RWPE2 (cell line): ENCODE measurements at places on chromosomes 7 and 10.

DNA sequence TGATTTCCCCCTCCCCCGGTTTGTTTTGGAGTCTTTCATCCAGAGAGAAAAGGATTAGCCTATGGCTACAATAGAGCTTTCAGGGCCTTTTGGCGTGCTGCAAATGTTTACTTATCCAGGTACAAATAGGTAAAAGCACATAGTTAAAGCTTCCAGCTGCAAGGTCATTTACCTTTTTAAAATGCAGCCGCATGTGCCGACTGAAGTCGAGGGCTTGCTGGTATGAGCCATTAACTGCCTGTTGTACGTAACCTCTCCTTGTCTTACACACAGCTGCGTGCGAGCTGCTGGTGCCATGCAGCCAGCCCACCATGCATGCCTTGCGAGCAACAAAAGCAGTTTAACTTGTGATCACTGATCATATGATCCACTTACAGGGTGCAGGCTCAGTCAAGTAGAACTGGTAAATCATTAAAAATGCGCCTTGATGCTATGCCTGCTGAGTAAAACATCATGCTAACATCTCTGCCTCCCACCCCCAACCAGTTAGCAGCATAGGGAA, 866.4 kb downstream of the LRMDA start:
- no peak for DNase-seq

DNA sequence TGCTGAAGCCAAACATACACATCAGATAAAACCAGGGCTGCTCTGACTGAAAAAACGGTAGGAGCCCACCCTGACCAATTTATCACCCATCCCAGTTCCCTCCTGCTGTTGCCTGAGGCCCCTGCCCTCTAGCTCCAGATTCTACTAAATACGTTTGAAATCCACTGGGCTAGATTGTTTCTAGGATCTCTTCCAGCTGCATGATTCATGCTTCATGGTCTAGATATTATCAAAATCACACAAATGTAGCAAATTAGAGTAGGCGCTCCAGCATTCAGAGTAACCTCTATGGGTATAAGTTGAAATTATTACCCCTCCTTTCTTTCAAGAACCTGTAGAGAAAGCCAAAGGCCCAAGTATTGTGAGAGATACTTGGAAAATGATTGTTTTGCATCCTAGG, 151.2 kb upstream of the FAM13C start:
- no peak for DNase-seq

DNA sequence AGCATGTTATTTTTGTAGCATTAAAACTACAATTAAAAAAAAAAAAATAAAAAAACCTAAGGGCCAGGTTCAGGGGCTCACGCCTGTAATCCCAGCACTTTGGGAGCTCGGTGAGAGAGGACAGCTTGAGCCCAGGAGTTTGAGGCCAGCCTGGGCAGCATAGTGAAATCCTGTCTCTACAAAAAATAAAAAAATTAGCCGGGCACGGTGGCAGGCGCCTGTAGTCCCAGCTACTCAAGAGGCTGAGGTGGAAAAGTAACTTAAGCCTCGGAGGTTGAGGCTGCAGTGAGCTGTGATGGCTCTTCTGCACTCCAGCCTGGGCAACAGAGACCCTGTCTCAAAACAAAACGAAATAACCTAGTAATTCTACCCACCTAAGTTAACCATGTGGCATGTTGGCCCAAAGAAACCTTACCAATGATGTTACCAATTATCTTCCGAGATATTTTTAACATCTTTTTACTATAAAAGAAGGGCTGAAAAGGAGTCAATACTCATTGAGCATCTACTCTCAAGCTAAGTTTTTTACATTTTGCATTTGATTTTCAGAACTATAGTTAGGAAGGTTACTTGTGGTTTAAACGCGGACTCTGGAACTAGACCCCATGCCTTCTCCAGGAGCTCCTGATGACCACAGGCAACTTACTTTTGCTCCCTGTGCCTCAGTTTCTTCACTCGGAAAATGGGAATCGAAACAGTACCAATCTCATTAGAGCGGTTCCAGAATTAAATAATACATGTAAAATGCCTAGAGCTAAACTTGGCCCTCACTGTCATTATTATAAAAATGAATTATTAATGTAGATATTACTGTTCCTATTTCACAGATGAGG, 1.4 kb downstream of the ITGB1 start:
- no peak for DNase-seq

DNA sequence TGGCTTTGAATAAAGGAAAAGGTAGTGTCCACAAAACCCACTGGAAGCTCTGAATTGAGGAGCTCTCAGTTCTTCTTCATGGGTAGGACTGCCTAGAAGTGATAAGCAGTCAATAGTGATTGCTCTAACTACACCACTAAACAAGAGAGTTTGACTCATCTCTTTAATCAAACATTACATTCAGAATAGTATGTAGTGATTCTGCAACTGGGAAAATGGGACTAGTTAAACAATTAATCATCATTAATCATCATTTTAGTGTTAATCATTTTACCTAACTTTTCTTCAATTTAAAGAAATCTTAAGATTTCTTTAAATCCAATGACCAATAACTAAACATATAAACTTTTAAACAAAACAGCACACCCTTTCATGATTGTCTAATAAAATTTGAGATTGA, 484.0 kb upstream of the FZD8 start:
- no peak for DNase-seq

GRCh38 chr7:93165447-93165846, 17.3 kb upstream of the SAMD9L start:
- no peak for DNase-seq

DNA sequence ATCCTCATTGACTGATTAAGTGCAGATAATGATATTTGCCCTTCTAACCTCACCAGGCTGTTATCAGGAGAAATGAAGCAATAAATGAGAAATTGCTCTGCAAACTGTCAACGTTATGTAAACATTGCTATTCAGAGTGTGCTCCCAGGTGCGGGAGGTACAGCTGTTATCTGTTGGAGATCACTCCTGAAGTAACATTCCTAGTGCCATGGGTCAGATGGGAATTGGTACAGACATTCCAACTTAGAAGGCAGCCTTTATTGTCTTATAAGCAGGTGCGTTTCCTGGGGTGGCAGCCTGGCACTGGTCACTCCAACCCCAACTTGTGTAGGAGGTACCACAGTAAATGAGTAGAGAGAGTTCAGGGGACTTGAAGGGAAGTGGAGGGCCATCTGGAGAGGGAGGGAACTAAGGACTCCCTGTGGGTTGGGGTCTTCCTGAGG, 36.8 kb downstream of the HK1 start:
- DNase-seq, result no peak

DNA sequence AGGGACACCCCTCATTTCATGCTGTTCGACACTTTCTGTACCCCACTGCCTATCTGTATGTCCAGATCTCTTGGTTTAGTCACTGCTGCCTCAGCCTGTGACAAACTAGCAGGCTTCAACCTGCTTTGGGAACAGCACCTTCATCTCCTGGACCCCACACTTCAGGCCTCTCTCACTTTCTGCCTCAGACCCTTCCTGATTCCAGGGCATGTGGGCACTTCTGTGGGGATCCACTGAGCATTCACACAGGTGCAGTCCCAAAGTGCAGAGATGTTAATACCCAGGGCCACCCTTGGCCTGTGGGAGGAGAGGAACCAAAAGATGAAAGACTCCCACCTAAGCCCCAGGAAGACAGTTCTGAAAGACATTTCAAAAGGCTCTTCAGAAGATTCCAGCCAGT, 29.4 kb upstream of the C10orf71 start:
- no peak for DNase-seq

- no peak for DNase-seq
Observed at GRCh38 chr10:21352886-21353285, 172.6 kb downstream of the SKIDA1 start.

DNA sequence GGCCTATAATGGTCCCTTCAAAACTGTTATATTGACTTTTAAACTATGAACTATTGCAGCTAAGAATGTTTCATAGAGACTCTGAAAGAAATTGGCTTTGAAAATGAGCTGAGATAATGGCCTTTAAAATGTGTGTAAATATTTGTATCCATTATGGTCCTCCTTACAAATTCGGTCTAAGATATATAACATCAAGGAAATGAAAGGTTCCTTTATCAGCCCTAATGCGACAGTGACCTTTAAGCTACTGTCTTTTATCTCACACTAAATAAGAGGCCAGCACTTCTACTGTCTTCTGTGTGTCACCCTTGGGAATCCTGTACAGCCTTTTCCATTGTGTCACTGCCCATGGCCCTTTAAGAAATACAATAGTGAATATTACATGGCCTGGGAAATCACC, 19.5 kb downstream of the COL28A1 start:
- DNase-seq, result no peak

GRCh38 chr7:91633013-91633441, 247.5 kb downstream of the MTERF1 start:
- DNase-seq, result no peak

DNA sequence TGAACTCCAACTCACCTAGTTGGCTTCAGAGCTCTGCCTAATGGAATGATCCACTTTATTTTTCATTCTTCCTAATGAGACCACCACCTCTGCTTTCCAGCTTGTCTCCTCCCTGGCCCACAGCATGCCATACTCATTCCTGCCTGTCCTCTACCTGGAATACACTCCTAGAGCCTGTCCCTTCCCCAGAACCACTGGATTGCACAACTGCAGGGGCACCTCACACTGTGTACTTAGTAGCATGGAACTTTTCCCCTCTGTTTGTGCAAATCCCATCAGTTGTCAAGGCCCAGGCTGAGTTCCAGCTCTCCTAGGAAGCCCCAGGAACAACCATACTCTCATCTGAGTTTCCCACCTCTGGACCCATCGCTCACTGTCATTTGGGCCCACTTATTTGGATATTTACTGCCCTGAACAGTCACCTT, 15.6 kb downstream of the ALDH18A1 start:
- DNase-seq, result no peak

DNA sequence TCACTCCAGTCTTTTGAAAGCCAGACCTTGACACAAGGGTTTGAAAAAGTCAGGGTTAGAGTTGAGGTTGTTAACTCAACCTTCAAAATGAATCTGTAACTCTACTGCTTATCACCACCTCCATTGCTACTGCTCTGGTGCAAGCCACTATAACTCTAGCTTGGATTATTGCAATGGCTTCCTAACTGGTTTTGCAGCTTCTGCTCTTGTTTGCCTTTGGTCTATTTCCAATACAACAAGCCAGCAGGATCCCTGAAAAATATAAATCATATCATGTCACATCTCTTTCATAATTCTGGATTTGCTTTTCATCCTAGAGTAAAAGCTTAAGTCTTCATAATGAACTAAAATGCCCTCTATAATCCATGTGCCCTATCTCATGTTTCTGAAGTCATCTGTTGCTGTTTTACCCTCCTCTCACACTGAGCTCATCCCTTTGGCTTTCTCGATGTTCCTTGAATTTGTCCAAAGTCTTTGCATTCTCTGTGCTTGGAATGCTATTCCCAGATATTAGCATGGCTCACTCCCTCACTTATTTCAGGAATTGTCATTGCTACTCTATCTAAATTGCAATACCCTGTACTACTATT, 10.9 kb downstream of the TAS2R60 start:
- no peak for DNase-seq
